ENCODE measurements at places on chromosomes 4 and X. TPM values are rescaled to one million over a fixed set of nuclear protein-coding genes. Genes with fewer than 3 reads are reported as not detected.

The SPANXA2 gene
- not detected for total RNA-seq

The IBSP gene
- total RNA-seq, result not detected

The FAM47A gene
- not detected for total RNA-seq

The LPAR4 gene
- total RNA-seq, result 0.68 TPM

The PPP1R2C gene
- not detected for total RNA-seq

The PLS3 gene
- total RNA-seq, result 105 TPM

The DNAAF6 gene
- total RNA-seq, result not detected

The RPL36A gene
- 2,041 TPM for total RNA-seq

The PDK3 gene
- 13.5 TPM for total RNA-seq

The HSD17B13 gene
- 5.5 TPM for total RNA-seq

The SATL1 gene
- not detected for total RNA-seq

The NIPAL1 gene
- total RNA-seq, result 0.22 TPM

The CYLC1 gene
- not detected for total RNA-seq

The GPRASP2 gene
- total RNA-seq, result 6.6 TPM

The SFRP2 gene
- 2.6 TPM for total RNA-seq

The BEX2 gene
- total RNA-seq, result not detected

The ATXN3L gene
- not detected for total RNA-seq
